Breast epithelium (tissue), 4 donors: ENCODE measurements at places on chromosomes 1 and 21. TPM values are rescaled to one million over a fixed set of nuclear protein-coding genes. Genes with fewer than 3 reads are reported as not detected.

DNA sequence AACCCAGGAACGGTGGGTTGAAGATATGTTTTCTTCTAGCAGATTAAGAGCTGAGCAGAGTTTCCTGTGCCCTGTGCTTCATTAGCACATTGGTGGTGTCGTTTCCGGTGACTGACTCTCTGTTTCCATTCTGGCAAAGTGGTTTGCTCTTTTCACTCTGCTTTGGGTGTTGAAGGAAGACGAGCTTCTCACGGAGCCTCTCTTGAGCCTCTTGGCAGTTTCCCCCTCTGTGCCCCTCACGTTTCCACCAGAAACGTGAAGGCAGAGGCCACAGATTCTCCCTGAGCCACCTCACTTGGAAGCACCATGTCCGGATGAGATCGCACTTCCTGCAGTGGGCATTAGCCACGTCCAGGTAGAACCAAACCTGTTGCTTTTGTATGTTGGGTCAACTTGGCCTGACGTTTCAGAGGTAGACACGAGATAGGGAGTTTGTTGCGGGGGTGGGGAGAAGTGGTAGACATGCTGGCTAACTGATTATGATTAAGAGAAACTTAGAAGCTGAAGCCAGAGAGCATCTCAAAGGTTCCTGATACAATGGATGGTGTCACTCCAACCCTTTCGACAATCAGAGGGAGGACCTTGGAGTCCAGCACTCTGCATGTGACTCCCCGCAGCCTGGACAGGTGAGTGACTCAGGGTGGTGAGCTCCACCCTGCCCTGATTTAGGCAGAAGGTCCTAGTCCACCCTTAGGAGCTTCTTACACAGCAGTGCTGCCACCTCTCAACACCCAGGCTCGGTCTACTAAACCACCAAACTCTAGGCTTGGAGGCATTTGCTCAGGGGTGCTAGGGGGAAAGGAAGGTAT lies at the start of gene LAX1:
Gene LAX1 (plus strand): TSS at position 155 of the 809 bp plus-strand sequence. CDS start 383 bp downstream, at position 538.
- no peak for DNase-seq

DNA sequence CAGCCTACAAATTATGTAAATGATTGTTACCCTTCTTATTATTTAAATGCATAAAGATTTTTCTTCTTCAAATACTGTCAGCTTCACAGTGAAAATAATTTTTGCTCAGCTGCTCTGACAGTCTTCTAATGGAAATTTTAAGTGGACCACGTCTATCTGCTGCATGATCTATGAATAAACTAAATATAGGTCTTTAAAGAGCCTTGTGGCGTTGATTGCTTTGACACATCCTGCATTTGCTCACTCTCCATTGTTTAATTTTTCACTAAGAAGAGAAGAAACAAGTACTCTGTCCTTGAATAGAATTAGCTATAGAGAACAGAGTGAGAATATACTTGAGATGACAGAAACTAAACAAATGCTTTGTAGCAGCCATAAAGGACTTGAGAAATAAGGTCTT lies 826.1 kb downstream of the MRPL39 start:
- no peak for DNase-seq

DNA sequence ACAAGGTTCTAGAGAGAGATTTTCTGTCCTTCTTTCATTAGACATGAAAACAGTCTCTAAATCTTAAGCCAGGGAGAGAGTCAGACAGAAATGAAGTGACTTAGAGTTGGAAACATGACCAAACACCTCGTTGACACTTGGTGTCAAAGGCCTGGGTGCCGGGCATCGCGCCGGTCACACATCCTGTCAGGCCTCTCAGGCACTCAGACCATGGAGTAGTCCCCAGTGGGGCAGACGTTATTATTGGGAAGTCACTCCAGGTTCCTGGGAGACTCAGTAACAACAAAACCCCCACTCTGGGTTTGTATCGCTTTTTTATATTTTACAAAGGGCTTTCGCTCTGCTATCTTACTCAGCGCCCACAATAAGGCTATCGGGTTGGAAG lies 25.8 kb downstream of the KCNN3 start:
- DNase-seq, result no peak

GRCh38 chr1:213244664-213245091 lies 193.6 kb downstream of the RPS6KC1 start:
- no peak for DNase-seq

GRCh38 chr1:198849093-198849492 lies 210.3 kb downstream of the PTPRC start:
- DNase-seq, result no peak

- no peak for DNase-seq
Measured at GRCh38 chr1:204602111-204602579, 83.4 kb downstream of the LRRN2 start.

DNA sequence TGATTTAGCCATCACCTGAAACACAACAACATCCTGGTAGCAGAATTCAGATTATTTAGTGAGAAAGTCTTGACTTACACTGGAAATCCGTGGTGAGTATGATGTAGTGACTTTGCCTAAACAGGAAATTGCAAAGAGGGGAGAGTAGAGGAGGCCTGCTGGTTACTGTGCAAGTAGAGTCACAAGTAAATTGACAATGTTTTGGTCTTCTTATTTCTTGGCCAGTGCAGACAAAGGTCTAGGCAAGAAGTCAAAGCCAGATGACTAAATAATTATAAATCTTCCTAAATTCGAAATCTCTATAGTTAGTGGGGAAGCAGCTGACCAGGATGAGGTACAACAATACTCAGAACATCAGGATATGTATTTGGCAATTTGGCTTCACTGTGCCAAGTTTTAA lies 159.5 kb upstream of the KCTD3 start:
- DNase-seq, result no peak

DNA sequence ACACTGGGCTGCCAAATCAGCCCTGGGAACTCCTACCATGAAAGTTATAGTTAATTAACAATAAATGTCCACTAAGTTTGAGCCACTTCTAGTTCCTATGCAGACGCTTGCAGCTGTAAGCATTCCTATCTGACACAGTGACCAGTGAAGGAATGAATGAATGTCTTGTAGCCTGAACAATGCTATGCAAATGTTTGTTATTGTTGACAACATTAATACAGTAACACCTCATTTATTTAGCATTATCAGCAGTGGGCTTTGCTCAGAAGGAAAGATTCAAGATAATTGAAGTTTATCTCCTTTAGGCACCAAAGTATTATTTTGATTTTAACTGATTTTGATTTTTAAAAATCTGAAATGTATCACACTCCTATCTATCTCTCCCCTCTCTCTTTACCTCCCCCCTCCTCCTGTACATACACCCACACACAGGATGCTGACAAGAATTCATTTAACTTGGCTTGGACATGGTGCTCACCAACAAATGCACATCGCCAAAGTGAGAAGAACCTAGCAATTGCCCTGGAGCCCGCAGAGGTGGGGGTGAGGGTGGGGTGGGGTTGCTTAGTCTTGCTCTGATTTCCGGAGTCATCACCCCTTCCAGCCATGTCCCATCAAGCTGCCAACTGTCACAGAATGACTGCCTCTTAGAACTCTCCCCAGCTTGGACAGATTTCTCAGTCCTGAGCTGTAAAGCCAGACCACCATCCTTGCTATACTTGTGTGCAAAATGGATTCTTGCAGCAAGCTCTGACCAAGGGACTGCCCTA lies 215.3 kb upstream of the CSF3R start:
- no peak for DNase-seq

GRCh38 chr1:112105557-112105956 lies 116.1 kb upstream of the KCND3 start:
- no peak for DNase-seq

- no peak for DNase-seq
Measured at GRCh38 chr1:64934878-64935275, 31.5 kb downstream of the JAK1 start.

GRCh38 chr1:3068564-3069431 lies at the start of gene PRDM16:
Gene PRDM16, plus strand, starts transcription at chr1:3069203. Its CDS starts 57 bp downstream, at chr1:3069260.
- no peak for DNase-seq

- DNase-seq, result no peak
Measured at GRCh38 chr1:89594096-89594740, 38.7 kb upstream of the LRRC8C start.

DNA sequence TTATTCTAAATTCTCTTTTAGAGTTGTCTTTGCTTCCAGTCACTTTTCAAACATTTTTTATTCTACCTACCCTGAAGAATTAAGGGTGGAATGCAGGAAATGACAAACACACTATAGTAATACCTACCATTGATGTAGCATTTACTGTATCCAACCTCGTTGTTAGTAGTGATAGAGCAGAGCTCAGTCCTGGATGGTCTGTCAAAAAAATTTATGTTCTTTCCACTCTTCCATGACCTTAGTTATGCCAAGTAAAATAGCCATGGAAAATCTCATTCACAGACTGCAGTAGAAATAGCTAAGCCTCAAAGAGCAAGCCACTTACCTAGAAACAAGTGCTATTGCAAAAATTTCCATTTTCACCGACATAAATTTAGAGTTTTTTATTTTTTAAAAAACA lies 74.6 kb downstream of the CRB1 start:
- no peak for DNase-seq

- DNase-seq, result no peak
Measured at GRCh38 chr21:30979054-30979453, 59.2 kb downstream of the KRTAP19-8 start.

CHD5 gene
- total RNA-seq, result 0.33 TPM

CHODL gene
- total RNA-seq, result 0.32 TPM

ARHGAP30 gene
- 16.5 TPM for total RNA-seq
